ENCODE measurements at places on chromosomes 7 and 10.

DNA sequence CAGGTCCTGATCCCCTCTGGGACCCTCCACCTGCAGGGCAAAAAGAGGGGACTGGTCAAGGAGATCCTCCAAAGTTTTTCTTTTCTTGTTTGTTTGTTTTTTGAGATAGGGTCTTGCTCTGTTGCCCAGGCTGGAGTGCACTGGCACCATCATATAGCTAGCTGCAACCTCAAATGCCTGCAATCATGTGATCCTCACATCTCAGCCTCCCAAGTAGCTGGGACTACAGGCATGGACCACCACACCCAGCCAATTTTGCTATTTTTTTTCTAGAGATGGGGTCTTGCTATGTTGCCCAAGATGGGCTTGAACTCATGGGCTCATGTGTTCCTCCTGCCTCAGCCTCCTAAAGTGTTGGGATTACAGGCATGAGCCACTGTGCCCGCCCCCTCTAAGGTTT is 41.0 kb downstream of the EPHB4 start:
- DNase-seq: no peak

- DNase-seq: no peak
Measured at GRCh38 chr10:121375172-121375571, 223.1 kb downstream of the FGFR2 start.

DNA sequence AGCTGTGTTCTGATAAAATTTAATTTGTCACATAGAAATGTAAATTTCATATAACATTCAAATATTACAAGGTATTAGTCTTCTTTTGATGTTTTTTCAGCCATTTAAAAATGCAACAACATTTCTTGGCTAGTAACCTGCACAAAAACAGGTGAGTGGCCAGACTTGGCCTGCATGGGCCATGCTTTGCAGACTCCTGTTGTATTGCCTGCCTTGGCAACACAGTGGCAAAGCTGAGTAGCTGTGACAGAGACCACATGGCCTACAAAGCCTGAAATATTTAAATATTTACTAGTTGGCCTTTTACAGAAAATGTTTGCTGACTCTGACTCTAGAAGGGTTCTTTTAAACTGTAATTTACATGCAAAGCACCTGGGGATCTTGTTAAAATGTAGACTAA is 13.5 kb upstream of the TBX20 start:
- DNase-seq: no peak

- peak; percentile 28 for DNase-seq
Measured at GRCh38 chr7:2688409-2689342, 674 bp downstream of the AMZ1 start.
